Pancreas (tissue), 10 donors: ENCODE measurements at places on chromosomes 12 and 14. TPM values are rescaled to one million over a fixed set of nuclear protein-coding genes. Genes with fewer than 3 reads are reported as not detected.

GRCh38 chr14:101135796-101136742 is 232.5 kb upstream of the RTL1 start:
- DNase-seq = no peak

- DNase-seq = no peak
These were observed 261.5 kb downstream of the PCNX1 start for GRCh38 chr14:71168564-71169427.

- DNase-seq = peak; percentile 40
These were observed 69.3 kb downstream of the FBXO34 start for GRCh38 chr14:55340482-55340881.

GRCh38 chr12:74963304-74963703 is 246.3 kb downstream of the KCNC2 start:
- no peak for DNase-seq

- DNase-seq = peak; percentile 15
These were observed 252.4 kb upstream of the CPNE8 start for GRCh38 chr12:39157696-39158342.

GRCh38 chr14:34129927-34130552 is 179.2 kb upstream of the EGLN3 start:
- DNase-seq = no peak

DNA sequence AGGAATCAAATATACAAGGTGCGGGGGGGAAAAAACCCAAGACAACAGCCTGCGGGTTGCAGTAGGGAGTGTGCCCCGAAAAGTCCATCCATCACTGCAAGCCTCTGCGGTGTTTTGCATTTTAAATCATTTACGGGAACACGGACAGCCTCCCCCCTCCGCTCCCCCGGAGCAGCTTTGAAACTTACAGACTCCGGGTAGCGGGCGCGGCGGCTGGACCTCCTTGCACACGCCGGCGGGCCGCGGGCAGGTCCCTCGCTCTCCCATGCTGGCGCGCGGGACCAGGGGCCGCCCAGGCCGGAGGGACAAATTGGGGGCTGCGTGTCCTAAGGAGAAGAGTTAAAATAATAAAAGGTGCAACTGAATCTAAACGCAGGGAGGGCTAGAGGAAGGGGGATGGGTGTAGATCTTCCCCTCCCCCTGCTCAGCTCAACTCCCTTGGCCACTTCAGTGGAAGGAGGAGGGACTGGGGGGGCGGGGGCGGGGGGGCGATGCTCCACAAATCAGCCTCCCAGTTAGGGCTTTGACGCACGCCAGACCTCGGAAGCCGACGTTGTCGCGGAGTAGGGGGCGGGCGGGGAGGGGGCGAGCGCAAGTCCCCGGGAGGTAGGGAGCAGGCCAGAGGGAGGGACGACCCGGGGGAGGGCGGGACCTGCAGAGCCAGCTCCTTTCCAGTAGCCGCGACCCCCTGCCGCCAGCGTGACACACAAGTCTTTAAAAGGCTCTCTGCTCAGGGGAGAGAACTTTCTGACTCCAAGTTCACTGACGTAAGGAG is at the start of gene KCNJ8:
Gene KCNJ8, minus strand, starts transcription at position 349 of the 775 bp plus-strand sequence. CDS start 1,090 bp downstream, outside the sequence.
- peak; percentile 93 for DNase-seq

Gene TMPRSS12
- total RNA-seq = 0.12 TPM

Gene TMEM179
- total RNA-seq = 1.3 TPM
